AG09309 (cell line): ENCODE measurements at places on chromosomes 7 and 10.

- no peak for DNase-seq
Measured at GRCh38 chr7:151838861-151839381, 38.0 kb downstream of the PRKAG2 start.

GRCh38 chr7:26681819-26682418, 182.5 kb downstream of the SKAP2 start:
- DNase-seq: no peak

GRCh38 chr7:105141068-105141467, 127.1 kb downstream of the KMT2E start:
- DNase-seq: peak; percentile 3

DNA sequence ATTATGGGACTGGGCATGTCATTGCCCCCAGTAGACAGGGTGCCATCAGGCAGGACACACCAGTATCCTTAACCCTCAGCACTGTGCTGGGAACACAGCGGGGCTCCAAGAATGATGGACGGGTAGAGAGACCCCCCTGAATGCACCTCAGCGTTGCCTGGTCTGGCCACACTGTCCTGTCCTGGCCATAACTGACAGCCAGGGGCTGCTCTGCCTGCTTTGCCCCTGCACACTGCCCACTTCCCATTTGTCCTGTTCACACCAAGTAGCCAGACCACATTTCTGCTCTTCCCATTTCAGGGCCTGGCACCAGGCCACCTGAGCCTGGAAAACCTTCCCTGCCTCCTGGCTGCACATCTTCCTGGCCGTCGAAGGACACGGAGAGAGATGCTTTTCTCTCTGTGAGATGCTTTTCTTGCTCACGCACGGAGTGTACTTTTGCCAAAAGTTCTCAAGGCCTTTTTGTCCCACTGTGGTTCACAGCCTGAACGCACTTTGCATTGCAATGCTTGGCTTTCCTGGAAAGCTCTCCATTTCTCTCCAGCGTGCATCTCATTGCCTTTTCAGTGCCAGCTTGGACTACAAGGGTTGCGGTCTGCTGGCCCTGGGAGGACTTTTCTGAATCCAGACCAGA, 131.0 kb upstream of the EEPD1 start:
- no peak for DNase-seq

- DNase-seq: no peak
Measured at GRCh38 chr7:85765698-85766298, 578.9 kb upstream of the SEMA3D start.

GRCh38 chr10:103280506-103280905, 3.6 kb downstream of the INA start:
- DNase-seq: no peak

DNA sequence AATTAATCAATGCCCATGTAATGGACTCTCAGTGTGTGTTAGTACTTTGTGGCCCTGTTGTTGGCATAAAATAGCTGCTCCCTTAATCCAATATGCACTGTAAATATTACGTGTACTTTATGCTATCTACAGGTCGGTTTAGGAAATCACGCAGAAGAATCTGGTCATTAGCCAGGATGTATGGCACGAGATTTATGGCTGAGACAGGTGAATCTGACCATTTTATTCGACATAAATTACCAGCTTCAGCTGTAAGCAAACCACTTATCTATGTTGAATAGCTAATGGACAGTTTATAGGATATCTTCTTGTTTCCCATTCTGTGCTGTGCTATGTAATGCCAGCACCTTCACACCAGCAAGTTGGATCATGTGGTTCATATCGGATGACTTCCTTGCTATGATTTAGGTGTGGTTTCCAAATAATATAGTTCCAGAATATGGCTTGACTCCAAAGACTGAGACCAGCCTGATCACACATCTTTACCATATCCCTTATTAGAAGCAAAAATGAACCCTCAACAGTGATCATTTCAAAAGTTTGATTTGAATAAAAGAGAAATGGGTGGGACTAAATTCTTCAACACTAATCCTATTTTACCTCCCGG, 301.4 kb downstream of the AHR start:
- DNase-seq: no peak

DNA sequence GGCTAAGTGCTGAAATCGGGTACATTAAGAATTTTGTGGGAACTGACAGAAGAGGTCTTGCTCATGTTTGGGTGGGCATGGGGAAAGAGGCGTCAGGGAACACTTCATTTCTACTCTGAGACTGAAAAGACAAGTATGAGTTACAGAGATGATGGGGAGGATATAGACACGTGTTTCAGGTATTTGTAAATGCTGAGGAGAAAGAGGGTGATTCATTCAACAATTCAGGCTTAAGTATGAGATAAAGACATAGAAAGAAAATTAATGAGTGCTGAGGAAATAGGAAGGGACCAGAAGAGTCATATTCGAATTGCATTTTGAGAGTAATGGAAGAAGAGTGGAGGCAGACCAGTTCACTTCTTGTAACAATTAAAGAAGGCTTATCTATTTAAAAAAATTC, 143.6 kb downstream of the HBP1 start:
- no peak for DNase-seq

- no peak for DNase-seq
Measured at GRCh38 chr10:124521429-124521871, 59.8 kb downstream of the LHPP start.
